Left ventricle myocardium superior (tissue), 1 donor: ENCODE measurements at places on chromosomes 1 and 21. TPM values are rescaled to one million over a fixed set of nuclear protein-coding genes. Genes with fewer than 3 reads are reported as not detected.

AQP10 gene
- 0.27 TPM for total RNA-seq

GRCh38 chr1:39828734-39829133, 40.1 kb upstream of the BMP8B start:
- DNase-seq: no peak

KRTAP24-1 gene
- total RNA-seq: not detected

GRCh38 chr1:161251579-161251978, 7.0 kb upstream of the PCP4L1 start:
- DNase-seq: no peak

BSND gene
- total RNA-seq: not detected

PLA2G2F gene
- total RNA-seq: not detected

DNA sequence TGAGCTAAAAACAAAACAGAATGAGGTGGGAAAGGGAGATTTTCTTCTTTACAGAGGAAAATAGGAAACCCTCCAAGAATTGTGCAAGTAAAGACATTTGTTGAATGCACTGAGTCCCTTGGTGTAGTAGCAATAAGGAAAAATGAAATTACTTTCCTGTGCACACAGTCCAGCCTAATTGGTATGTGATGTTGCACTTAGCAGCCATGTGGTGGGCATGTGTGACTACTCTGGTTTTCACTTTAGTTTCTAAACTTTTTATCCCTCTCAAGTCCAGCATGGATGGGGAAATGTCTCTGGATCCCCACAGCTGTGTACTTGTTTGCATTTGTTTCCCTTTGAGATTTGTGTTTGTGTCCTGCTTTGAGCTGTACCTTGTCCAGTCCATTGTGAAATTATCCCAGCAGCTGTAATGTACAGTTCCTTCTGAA, 7.1 kb upstream of the AGO3 start:
- DNase-seq: no peak

AMY1C gene
- total RNA-seq: not detected

NES gene
- 94.7 TPM for total RNA-seq
